ENCODE measurements at places on chromosomes 5 and 9. TPM values are rescaled to one million over a fixed set of nuclear protein-coding genes. Genes with fewer than 3 reads are reported as not detected.

DNA sequence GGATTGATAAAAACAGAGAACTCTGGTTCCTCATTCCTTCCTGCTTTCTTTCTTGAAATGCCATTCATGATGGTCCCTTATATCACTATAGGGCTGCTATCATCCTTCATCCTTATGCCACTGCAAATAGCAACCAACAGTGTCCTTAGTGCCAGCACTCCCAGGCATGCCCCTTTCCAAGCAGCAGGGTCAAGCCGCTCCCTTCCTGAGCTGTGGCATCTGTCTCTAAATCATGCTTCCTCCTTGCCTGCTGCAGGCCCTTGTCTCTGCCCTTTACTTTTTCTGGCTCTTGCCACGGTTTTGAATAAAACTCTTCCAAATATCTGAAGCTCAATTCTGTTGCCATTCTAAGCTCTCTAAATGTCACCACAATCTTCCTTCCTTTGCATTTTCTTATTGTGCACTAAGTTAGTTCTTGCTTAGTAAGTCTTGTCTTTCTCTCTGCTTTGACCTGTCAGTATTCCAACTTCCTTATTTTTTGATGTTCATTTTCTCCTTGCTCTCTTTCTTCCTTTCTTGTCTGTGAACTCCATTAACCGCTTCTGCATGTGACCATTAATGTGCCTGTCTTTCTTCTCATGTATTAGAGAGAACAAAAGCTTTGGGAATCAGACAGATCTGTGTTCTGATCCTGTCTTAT is 19.9 kb downstream of the TLR4 start:
- no peak overlapping the region for H3K27ac ChIP-seq
- no peak overlapping the region for H3K4me3 ChIP-seq
- peaks cover 5% of the 10 kb centered on the region for H3K4me1 ChIP-seq
- DNase-seq = no peak
- no peaks in the 10 kb centered on the region for H3K27me3 ChIP-seq
- H3K36me3 ChIP-seq = no peaks in the 10 kb centered on the region

- no peaks in the 10 kb centered on the region for H3K36me3 ChIP-seq
- H3K27ac ChIP-seq = no peak overlapping the region
- DNase-seq = peak; percentile 65
- H3K4me3 ChIP-seq = no peak overlapping the region
Observed at GRCh38 chr5:68456756-68457217, 241.2 kb downstream of the PIK3R1 start.

DNA sequence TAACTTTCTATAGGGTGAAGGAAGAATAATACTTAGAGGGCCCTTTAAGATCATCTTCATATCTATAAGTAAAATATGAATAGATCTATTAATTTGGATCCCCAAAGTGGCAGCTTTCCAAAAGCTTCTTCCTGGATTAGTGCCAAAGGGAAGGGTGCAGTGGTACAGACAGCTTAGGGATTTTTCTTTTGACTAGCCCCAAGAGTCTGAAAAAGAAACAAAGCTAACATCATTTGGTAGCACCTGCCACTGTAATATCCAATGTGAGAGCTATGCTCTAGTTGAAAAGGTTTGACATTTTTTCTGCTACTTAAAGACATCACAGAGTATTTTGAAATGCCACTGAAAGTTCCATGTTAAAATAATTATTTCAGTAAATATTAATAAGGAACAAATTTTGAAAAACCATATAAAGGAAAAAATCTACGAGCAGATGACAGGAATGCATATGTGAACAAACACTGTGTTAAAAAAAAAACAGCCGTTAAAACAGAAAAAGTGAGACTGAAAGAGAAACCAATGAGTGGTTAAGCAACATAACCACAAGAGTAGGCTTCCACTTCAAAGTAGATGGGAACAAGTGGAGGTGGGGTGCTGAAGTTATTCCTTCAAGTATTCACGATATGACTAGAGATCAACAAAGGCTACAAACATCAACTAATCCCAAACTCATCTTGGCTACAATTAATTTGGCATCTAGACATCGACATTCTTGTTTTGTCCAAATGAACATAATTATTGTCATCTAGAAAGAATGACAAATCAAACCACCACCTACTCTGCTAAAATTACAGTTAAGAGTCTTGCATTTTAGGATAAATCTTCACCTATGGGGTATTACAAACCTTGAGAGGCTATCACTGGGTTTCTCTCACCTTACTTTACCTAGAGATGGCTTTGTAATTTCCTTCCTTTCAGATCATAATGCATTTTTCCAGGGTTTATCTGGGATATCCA is 137.5 kb downstream of the CPLANE1 start:
- H3K4me3 ChIP-seq = no peak overlapping the region
- H3K4me1 ChIP-seq = no peaks in the 10 kb centered on the region
- H3K27ac ChIP-seq = no peak overlapping the region
- no peaks in the 10 kb centered on the region for H3K27me3 ChIP-seq

Gene ZNF366
- 4.6 TPM for total RNA-seq

Gene WNK2
- not detected for total RNA-seq

DNA sequence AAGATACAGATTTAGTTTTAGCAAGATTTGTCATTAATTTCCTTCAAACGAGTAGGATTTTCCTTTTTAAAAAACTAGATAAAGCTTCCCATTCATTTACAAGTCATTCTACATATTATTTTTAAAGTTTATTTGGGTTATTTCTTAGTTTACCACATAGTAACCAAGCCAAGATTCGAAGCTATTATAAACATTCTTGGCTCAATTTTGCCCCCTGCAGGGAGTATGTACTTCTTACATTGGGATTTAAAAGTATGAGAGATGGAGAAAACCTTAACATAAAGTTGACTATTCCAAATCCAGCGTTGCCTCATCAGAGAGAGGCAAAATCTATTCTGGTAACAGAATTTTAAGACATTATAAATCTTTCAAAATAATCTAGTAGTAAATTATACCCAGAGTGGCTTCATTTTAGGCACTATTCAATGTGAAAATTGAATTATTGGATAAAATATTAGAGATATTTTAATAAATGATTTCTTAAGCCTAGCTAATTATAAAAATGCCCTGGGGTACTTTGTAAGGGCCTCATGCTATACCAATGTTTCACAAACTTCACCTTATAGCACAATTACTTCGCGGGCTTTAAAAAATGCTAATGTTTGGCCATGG is 39.1 kb downstream of the FBN2 start:
- DNase-seq = peak; percentile 60
- no peaks in the 10 kb centered on the region for H3K36me3 ChIP-seq
- no peaks in the 10 kb centered on the region for H3K27me3 ChIP-seq
- no peaks in the 10 kb centered on the region for H3K4me1 ChIP-seq
- H3K27ac ChIP-seq = no peak overlapping the region

Gene ARHGEF39
- total RNA-seq = 6.5 TPM

Gene ADAMTS12
- total RNA-seq = 0.88 TPM

- H3K4me1 ChIP-seq = no peaks in the 10 kb centered on the region
- H3K4me3 ChIP-seq = no peak overlapping the region
- no peaks in the 10 kb centered on the region for H3K27me3 ChIP-seq
Observed at GRCh38 chr9:80326105-80326504, 754.3 kb downstream of the TLE4 start.

Gene FCN1
- not detected for total RNA-seq

Gene INSL4
- total RNA-seq = not detected

- H3K27me3 ChIP-seq = no peaks in the 10 kb centered on the region
- H3K36me3 ChIP-seq = peaks cover 66% of the 10 kb centered on the region
- no peak overlapping the region for H3K27ac ChIP-seq
- no peak for DNase-seq
- no peak overlapping the region for H3K4me3 ChIP-seq
Observed at GRCh38 chr9:135817951-135818717, 89.2 kb downstream of the CAMSAP1 start.

- no peaks in the 10 kb centered on the region for H3K27me3 ChIP-seq
- H3K36me3 ChIP-seq = no peaks in the 10 kb centered on the region
- H3K4me3 ChIP-seq = no peak overlapping the region
- H3K27ac ChIP-seq = peak overlapping the region; percentile 37
- DNase-seq = peak; percentile 75
Observed at GRCh38 chr9:72462340-72462739, 59.1 kb upstream of the TMC1 start.

DNA sequence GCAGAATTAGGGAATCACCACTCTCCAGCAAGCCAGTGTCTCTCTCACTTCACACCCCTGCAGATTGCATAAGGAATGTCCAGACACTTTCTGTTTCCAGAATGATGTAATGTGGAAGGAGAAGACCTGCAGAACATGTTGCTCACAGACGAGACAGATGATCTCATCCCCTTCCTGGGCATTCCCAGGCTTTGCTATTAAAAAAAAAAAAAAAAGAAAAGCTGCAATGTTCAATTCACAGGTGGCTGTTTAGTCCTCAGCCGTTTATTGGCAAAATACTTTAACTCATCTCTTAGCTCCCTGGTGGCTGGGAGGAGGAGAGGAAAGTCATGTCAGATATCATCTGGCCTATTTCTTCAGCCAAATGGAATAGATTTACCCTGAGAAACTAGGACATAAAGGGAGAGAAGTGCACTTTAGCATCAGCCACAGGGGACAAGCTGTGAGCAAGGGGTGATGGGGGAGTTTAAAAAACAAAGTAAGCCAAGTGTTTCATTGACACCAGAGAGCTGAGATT is 95.9 kb upstream of the TNC start:
- H3K27me3 ChIP-seq = no peaks in the 10 kb centered on the region
- DNase-seq = no peak
- H3K27ac ChIP-seq = no peak overlapping the region
- H3K4me1 ChIP-seq = no peaks in the 10 kb centered on the region

Gene C9orf50
- not detected for total RNA-seq

Gene CCL28
- total RNA-seq = 0.95 TPM

GRCh38 chr5:87074072-87074471 is 193.6 kb upstream of the RASA1 start:
- H3K4me1 ChIP-seq = peaks cover 2% of the 10 kb centered on the region
- no peak overlapping the region for H3K4me3 ChIP-seq
- H3K27me3 ChIP-seq = no peaks in the 10 kb centered on the region
- no peak for DNase-seq

GRCh38 chr5:111676926-111677415 is 80.0 kb downstream of the NREP start:
- H3K27me3 ChIP-seq = no peaks in the 10 kb centered on the region
- H3K36me3 ChIP-seq = no peaks in the 10 kb centered on the region
- DNase-seq = no peak
- no peak overlapping the region for H3K27ac ChIP-seq

GRCh38 chr9:137041124-137041523 is 4.9 kb downstream of the NPDC1 start:
- no peak overlapping the region for H3K4me3 ChIP-seq
- peaks cover 37% of the 10 kb centered on the region for H3K4me1 ChIP-seq
- peaks cover 17% of the 10 kb centered on the region for H3K36me3 ChIP-seq
- no peak overlapping the region for H3K27ac ChIP-seq

GRCh38 chr5:154712518-154713437 is 42.4 kb upstream of the LARP1 start:
- no peak overlapping the region for H3K27ac ChIP-seq
- peaks cover 11% of the 10 kb centered on the region for H3K4me1 ChIP-seq
- no peaks in the 10 kb centered on the region for H3K27me3 ChIP-seq
- no peak for DNase-seq

- H3K27ac ChIP-seq = no peak overlapping the region
- H3K27me3 ChIP-seq = no peaks in the 10 kb centered on the region
- H3K4me3 ChIP-seq = no peak overlapping the region
- peaks cover 7% of the 10 kb centered on the region for H3K4me1 ChIP-seq
Observed at GRCh38 chr5:140035881-140036280, 7.2 kb downstream of the NRG2 start.

Gene PTGS1
- 14.6 TPM for total RNA-seq

Gene MAP1B
- total RNA-seq = 263 TPM

- no peaks in the 10 kb centered on the region for H3K27me3 ChIP-seq
- H3K36me3 ChIP-seq = no peaks in the 10 kb centered on the region
- H3K4me3 ChIP-seq = no peak overlapping the region
Observed at GRCh38 chr5:112195924-112196323, 223.2 kb downstream of the EPB41L4A start.

- H3K36me3 ChIP-seq = no peaks in the 10 kb centered on the region
- H3K4me1 ChIP-seq = no peaks in the 10 kb centered on the region
- DNase-seq = no peak
- no peaks in the 10 kb centered on the region for H3K27me3 ChIP-seq
- H3K4me3 ChIP-seq = no peak overlapping the region
Observed at GRCh38 chr5:161412792-161413191, 133.7 kb downstream of the GABRB2 start.

DNA sequence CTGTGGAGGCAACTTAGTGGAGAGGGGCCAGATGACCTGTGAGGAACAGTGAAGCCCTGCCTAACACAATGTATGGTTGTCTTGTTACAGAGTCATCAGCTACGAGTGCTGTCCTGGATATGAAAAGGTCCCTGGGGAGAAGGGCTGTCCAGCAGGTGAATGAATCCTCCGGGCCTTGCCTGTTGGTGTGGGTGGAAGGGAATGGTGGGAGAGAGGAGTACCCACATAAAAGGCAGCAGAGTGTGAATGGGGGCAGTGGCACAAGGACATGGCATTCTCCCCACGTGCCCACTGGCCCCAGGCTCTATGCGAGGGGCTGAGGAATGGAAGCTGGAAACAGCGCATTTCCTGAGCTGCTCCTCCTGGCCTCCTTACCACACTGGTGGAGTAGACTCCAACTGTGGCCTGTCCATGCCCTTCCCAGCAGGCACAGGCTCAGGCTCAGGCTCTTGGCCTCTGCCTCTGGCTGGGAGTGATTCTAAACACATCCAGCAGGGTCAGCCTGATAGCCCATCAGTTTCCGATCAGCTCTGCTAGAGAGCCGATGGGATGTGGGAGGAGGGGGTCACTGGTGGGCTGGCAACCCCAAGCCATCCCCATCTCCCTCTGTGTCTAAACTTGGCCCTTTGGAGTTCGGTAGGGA is 15.3 kb downstream of the TGFBI start:
- H3K4me3 ChIP-seq = no peak overlapping the region
- no peaks in the 10 kb centered on the region for H3K27me3 ChIP-seq
- no peak for DNase-seq
- peaks cover 35% of the 10 kb centered on the region for H3K4me1 ChIP-seq
- no peaks in the 10 kb centered on the region for H3K36me3 ChIP-seq

Gene DOCK2
- 0.62 TPM for total RNA-seq

Gene GNE
- 12.3 TPM for total RNA-seq

Gene STKLD1
- 0.77 TPM for total RNA-seq

Gene PCDHGB6
- 4.8 TPM for total RNA-seq

- no peaks in the 10 kb centered on the region for H3K36me3 ChIP-seq
- DNase-seq = no peak
- H3K27ac ChIP-seq = no peak overlapping the region
- H3K4me1 ChIP-seq = no peaks in the 10 kb centered on the region
- no peak overlapping the region for H3K4me3 ChIP-seq
Observed at GRCh38 chr9:124844291-124844690, 9.0 kb upstream of the WDR38 start.

All from endothelial cell of umbilical vein (primary cell).